Activated CD8-positive, alpha-beta T cell treated with anti-CD3 and anti-CD28 coated beads for 36 hours (primary cell): ENCODE measurements at places on chromosomes 12 and 14. TPM values are rescaled to one million over a fixed set of nuclear protein-coding genes. Genes with fewer than 3 reads are reported as not detected.

The CLBA1 gene
- total RNA-seq: 0.67 TPM

The GRIP1 gene
- 0.51 TPM for total RNA-seq

The TMED8 gene
- total RNA-seq: 25.0 TPM

The INSM2 gene
- not detected for total RNA-seq

The SOCS2 gene
- 40.8 TPM for total RNA-seq

The AMN gene
- 1.0 TPM for total RNA-seq

DNA sequence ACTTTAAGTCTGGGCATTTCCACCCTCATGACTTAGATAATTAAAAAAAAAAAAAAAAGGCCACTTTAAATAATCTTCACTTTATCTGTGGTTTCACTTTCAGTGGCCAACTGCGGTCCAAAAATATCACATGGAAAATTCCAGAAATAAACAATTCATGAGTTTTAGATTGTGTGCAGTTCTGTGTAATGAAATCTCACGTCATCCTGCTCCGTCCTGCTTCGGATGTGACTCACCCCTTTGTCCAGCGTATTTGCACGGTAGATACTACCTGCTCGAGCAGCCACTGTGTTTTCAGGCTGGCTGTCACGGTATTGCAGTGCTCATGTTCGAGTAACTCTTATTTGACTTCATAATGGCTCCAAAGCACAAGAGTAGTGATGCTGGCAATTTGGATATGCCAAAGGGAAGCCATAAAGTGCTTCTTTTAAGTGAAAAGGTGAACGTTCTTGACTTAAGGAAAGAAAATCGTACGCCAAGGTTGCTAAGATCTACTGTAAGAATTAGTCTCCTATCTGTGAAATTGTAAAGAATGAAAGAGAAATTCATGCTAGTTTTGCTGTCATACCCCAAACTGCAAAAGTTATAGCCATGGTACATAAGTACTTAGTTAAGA is 2.4 kb downstream of the E2F7 start:
- no peak for DNase-seq

DNA sequence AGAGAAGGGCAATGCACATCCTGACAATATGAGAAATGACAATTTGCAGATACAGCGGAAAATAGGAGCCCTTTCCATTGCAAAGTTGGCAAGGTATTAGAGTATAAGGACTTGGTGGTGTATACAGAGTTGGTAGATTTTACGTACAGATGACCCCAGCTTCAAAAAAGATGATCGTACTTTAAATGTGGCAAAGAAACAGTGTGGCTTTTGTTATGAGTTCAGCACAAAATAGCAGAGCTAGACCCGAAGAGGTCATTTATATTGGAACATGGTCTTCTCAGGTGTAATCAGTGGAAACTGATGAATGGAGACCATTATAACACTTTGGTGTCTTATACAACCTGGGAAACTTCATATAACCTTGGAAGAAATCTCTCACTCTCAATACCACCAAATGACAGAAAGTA is 2.3 kb downstream of the CLEC2B start:
- no peak for DNase-seq

DNA sequence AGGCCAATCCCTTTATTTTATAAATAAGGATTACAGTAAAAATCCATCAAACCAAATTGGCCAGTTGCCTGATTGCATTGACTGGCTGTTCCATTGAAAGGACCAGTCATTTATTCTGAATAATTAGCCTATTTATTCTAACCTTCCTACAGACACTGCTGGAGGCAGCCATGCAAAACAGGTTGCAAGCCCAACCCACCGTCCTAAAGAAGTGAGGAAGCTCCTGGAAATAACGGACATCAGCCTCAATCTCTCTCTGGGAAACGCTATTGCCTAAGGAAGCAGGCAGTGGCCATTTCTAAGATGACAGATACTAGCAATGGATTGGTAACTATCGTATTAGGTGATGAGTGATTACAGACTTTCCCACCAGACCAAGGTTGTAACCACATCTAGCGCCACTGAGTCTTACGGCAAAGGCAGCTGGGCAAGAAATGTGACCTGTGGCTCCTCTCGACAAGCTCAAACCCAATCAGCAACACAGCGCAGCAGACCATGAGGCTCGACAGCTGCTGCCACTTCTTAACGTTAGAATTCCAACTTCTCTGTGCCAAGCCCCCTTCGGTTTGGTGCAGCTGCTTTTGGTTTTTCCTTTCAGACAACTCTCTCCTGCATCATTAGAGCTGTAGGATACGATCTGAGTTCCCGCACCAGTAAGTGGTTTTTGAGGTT is 134.2 kb downstream of the KCNK10 start:
- DNase-seq: no peak
